ENCODE measurements at places on chromosomes 16 and 17. TPM values are rescaled to one million over a fixed set of nuclear protein-coding genes. Genes with fewer than 3 reads are reported as not detected.
A peak's percentile ranks its signal among the peaks of the same experiment; 100 is the strongest.

DNA sequence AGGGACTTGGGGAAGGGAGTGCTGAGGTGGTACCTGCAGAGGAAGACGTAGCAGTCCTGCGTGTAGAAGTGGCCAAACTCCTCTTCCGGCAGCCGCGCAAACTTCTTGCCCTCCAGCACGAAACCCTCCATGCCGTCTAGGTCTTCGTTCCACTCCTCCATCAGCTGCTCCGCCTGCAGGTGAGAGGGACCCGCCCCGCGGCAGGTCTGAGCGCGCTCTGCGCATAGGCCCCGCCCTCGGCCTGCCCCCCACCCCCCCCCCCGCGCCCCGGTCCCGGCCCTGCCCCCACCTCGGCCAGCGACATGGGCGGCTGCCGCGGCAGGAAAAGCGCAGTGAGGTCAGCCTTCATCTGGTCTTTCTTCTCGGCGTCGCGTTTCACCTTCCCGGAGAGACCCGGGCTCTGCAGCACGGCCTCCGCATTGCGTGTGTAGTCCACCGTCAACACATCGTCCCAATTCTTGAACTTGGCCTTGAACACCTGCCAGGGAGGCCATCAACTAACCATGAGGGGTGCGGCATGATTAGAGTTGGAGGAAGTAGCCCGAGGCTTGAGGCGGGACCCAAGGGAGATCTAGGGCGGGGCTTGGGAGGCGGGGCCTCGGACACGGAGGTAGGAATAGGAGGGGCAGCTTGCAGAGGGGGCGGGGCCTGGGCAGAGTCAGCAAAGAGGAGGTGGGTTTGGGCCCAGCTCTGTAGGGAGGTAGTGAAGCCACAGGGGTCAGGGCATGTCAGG lies 11.5 kb downstream of the FLII start:
- no peaks in the 10 kb centered on the region for H3K27me3 ChIP-seq
- H3K27ac ChIP-seq, result no peak overlapping the region
- H3K4me1 ChIP-seq, result no peaks in the 10 kb centered on the region
- peaks cover 62% of the 10 kb centered on the region for H3K36me3 ChIP-seq
- no peak for DNase-seq
- no peak overlapping the region for H3K4me3 ChIP-seq

DNA sequence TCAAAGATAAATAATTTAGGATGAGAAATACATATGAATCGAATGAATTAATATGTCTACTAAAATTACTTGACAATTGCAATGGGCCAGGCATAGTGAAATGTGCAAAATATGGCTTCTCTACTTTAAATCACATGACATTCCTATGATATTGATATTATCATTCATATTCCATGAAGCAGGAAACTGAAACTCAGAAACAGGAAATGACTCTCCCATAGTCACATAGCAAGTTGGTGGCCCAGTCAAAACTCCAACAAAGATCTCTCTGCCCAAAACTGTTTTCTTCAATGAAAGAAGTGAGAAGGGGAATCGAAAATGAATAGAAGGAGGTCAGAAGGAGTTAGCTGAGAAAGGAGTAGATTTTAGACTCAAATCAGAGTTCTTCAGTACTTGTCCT lies 272.2 kb downstream of the CDH8 start:
- no peaks in the 10 kb centered on the region for H3K27me3 ChIP-seq
- H3K36me3 ChIP-seq, result no peaks in the 10 kb centered on the region
- no peak overlapping the region for H3K27ac ChIP-seq
- no peak overlapping the region for H3K4me3 ChIP-seq
- no peaks in the 10 kb centered on the region for H3K4me1 ChIP-seq

DNA sequence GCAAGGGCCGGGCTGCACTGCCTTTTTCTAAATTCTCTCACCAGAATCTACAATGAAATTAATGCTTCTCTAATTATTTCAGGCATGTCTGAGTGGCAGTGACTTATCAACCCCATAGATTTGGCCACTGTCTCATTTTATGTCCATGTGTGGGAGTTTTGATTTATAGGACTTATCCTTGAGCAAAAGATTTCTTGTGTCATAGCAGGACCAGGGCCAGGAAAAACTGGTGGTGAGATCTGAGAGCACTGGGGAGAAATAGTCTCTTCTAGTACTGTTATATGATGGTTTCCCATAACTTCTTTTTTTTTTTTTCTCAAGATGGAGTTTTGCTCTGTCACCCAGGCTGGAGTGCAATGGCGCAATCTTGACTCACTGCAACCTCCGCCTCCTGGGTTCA lies 1.5 kb upstream of the KRT23 start:
- H3K27ac ChIP-seq, result no peak overlapping the region
- DNase-seq, result no peak
- H3K36me3 ChIP-seq, result no peaks in the 10 kb centered on the region
- no peak overlapping the region for H3K4me3 ChIP-seq
- no peaks in the 10 kb centered on the region for H3K4me1 ChIP-seq

GRCh38 chr17:69404399-69404798 lies 10.1 kb upstream of the MAP2K6 start:
- H3K27me3 ChIP-seq, result no peaks in the 10 kb centered on the region
- H3K27ac ChIP-seq, result no peak overlapping the region
- no peak for DNase-seq
- no peaks in the 10 kb centered on the region for H3K36me3 ChIP-seq
- no peaks in the 10 kb centered on the region for H3K4me1 ChIP-seq

- DNase-seq, result peak; percentile 74
- no peaks in the 10 kb centered on the region for H3K36me3 ChIP-seq
- no peaks in the 10 kb centered on the region for H3K27me3 ChIP-seq
These were observed 20.8 kb upstream of the DNAH17 start for GRCh38 chr17:78598013-78598471.

The TMEM88 gene
- polyA plus RNA-seq, result 0.07 TPM

The SKAP1 gene
- polyA plus RNA-seq, result not detected
